Activated CD4-positive, alpha-beta T cell treated with anti-CD3 and anti-CD28 coated beads, Interleukin-2, amount 50 U/mL, for 48 hours (primary cell): ENCODE measurements at places on chromosomes 4 and X.
A peak's percentile ranks its signal among the peaks of the same experiment; 100 is the strongest.

- DNase-seq, result no peak
Measured at GRCh38 chr4:113694008-113694407, 67.5 kb downstream of the CAMK2D start.

- DNase-seq, result no peak
Measured at GRCh38 chr4:159049780-159050375, 53.0 kb upstream of the RAPGEF2 start.

DNA sequence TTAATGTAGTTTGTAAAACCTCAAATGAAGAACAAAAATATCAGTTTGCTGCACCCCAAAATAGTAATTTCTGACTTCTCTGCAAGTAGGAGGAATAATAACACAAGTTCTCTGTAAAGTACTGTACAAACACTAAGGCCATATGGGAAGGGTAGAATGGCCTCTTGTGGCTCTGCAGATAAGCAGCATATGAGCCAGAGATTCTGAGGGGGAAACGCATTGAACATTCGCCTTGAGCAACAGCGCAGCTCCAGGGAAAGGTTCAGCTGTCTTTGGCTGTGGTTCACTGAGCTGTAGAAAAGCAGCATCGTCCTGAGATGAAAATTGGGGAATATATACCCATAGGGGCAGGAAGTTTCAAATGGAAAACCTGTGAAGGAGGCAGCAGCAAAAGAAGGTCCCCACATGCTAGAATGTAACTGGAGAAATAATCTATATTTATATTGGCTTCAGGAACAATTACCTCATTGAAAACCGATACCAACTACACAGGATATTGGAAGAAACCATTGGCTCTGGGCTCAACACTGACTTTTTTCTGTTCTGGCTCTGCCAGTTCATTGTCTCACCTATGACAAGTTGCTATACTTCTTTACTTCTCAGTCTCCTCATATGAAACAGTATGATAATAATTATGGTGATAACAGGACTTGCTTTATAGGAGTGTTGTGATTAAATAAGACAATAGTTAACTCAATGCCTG, 357.6 kb upstream of the CPEB2 start:
- no peak for DNase-seq

DNA sequence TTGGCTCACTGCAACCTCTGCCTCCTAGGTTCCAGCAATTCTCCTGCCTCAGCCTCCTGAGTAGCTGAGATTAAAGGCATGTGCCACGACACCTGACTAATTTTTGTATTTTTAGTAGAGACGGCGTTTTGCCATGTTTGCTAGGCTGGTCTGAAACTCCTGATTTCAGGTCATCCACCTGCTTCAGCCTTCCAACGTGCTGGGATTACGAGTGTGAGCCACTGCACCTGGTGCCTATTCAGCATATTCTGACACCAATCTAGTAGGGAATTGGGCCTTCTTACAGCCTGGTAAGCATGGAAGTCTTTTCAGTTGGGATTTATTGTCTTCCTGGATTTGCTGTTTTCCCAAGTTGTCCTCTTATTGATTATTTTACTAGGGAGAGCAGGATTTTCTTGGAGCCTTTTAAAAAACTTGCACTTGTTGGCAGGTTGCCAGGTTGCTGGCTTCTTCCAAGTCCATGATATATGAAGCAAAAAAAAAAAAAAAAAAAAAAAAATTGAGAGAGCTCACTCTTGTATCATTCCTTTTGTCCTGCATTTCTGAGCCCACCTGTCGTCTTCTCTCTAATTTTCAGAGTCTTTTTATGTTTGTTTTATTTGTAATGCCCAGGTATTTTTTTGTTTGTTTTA, 43.7 kb downstream of the TMPRSS11E start:
- DNase-seq, result no peak

GRCh38 chr4:184019076-184019475, 114.0 kb downstream of the STOX2 start:
- DNase-seq, result no peak

DNA sequence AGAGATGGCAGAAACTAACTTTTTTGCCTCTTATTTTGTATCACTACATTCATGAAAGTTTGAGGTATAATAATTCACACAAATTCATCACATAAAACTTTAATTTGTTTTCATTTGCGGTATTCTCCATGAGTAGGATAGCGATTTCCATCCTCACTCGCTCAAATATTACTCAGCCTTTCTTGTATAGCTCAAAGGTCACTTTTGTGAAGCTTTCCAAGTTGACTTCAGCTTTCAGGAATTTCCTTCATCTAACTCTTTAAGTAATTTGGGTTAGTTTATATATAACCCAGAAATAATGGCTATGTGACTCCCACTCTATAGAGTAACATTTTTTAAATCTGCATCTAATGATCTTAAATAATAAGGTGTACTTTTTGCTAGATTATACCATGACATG, 314.4 kb downstream of the IL1RAPL1 start:
- no peak for DNase-seq

DNA sequence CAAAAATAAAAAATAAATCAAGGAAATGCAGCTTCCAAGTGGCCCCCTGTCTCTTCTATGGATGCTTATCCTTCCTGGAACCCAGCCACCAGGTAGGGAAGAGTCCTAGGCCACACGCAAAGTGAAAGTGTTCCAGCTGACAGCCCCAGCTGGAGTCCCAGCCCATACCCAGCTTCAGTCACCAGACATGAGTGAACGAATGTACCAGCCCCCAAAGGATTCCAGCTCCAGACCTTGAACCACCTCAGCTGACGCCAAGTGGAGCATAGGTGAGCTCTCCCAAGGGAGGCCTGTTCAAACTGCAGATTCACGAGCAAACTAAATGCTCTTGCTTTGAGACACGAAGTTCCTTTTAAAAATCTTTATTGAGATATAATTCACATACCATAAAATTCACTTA, 62.0 kb downstream of the BCOR start:
- DNase-seq, result no peak

DNA sequence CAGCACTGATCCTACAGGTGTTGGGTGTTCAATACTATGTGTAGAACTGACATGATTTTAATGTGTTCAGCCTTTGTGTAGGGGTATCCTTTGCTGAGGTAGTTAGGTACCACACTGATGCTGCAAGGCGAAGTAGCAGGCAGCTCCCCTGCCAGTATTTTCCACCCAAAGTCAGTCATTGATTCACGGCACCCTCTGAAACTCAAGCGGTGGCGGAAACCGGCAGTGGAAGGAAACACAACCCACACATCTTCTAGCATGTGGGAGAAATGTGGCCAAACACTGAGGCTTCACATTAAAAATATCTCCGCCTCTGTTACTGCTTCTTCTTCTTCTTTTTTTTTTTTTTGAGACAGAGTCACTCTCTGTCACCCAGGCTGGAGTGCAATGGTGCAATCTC, 126.3 kb downstream of the AASDH start:
- peak; percentile 58 for DNase-seq

DNA sequence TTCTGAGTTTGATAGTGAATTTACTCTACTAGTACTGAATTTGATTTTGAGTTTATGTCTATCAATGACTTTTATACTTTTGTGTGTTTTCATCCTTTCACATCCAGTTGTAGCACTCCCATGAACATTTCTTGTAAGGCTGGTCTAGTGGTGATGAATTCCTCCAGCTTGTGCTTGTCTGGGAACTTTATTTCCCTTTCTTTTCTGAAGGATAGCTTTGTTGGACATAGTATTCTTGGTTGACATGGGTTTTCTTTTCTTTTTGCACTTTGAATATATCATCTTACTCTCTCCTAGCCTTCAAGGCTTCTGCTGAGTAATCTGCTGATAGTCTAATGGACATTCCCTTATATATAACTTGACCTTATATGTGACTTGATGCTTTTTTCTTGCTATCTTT, 32.5 kb upstream of the IL2 start:
- DNase-seq, result no peak

DNA sequence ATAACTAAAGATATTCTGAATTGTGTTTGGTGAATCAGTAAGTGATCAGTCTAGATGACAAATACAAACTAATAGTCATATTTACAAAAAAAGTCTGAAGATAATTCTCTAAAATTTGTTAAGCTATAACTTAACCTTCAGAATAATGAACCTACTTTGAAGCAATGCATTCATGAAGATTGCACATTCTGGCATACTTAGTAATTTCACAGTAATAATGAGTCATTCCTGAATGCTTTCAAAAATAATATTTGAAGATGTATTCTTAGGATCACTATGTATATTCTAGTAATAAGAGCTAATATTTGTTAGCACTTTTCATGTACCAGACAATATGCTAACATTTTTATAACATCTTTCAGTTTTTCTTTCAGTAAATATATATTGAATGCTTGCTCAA, 756.7 kb upstream of the SLIT2 start:
- DNase-seq, result no peak

- no peak for DNase-seq
Measured at GRCh38 chrX:81206476-81206875, 4.6 kb downstream of the SH3BGRL start.

- no peak for DNase-seq
Measured at GRCh38 chr4:3573131-3573530, 40.9 kb upstream of the LRPAP1 start.

GRCh38 chr4:70768301-70768948, 46.7 kb downstream of the RUFY3 start:
- no peak for DNase-seq

DNA sequence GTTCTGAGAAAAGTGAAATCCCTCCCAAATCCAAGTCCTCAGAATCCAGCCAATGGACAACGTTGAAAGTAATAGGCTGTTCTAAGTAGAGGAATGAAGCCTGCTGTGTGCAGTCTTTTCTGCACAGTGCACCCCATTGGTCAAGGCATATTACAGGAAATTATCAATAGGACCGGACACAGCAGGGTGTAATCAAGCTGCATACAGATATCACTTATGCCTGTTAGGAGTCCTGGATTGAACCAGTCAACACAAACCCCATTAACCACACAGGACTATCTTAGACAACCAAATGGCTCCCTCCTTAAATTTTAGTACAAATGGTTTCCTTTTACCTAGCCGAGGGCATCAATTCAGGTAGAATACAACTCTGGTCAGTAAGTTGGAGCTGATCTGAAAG, 34.2 kb upstream of the MAGEA8 start:
- DNase-seq, result no peak

- DNase-seq, result peak; percentile 63
Measured at GRCh38 chr4:142126890-142127497, 490.6 kb downstream of the IL15 start.

GRCh38 chrX:112083624-112084326, 1.2 kb upstream of the TRPC5 start:
- DNase-seq, result no peak

DNA sequence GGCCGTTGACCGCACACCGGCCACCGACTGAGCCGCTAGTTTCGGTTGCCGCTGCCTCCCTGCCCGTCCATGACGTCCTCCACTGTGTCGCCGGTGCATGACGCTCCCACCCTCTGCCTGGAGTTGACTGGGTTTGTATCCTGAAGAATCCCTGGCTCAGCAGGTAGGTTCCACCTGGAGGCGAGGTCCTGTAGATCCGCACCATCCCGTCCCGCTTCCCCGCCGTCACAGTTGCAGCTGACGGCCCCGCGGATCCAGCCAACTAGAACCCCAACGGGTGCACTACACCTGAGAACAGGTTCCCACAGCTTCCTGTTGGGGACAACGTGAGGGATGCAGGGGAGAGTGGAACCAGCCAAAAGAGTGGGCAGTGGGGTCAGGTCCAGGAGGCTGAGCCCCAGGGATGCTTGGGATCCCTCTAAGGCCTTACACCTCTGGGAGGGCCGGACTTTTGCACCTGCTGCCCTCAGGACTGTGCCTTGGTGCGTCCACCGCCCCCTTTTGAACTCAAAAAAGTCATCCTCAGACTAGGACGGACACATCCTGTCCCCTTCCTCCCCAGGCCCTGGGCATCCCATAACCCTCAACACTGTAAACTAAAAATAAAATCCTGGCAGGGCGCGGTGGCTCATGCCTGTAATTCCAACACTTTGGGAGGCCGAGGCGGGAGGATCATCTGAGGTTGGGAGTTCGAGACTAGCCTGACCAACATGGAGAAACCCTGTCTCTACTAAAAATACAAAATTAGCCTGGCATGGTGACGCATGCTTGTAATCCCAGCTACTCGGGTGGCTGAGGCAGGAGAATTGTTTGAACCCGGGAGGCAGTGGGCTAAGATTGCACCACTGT, 1.1 kb upstream of the SLBP start:
- no peak for DNase-seq

- no peak for DNase-seq
Measured at GRCh38 chrX:115452251-115452650, 108.7 kb upstream of the PLS3 start.

DNA sequence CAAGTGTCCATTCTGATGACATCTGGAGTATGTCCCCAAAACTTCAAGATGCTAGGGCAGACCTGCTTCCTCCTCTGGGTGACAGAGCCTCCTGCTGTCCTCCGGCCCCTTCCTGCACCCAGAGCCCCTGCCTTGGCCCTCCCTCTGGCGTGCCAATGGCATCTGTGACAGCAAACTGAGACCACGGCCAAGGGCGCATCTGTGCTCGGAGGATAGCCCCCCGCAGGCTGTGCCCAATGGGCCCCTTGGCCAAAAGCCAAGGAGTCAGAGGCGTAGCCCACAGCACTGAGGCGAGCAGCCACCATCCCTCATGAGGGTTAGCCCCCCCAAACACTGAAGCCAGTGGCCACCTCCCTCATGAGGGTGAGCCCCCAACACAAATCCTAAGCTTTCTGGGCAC, 7.9 kb downstream of the LRPAP1 start:
- DNase-seq, result no peak

DNA sequence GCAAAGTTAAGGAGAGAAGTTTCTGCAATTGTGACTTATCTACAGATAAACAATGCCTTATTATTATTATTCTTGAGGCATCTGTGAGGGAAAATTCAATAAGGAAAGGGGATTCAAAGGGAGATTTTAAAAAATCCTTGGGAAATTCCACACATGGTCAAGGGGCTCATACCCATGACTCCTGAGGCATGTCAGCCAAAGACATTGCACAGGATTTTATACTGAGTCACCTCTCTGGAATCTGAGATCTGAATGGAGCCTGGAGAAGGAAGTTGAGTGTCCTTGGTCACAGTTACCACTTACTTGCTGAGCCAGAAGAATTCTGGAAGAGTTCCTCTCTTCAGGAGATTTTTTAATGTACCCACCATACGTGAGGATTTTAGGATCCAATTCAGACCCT, 14.4 kb upstream of the CXCL8 start:
- no peak for DNase-seq

DNA sequence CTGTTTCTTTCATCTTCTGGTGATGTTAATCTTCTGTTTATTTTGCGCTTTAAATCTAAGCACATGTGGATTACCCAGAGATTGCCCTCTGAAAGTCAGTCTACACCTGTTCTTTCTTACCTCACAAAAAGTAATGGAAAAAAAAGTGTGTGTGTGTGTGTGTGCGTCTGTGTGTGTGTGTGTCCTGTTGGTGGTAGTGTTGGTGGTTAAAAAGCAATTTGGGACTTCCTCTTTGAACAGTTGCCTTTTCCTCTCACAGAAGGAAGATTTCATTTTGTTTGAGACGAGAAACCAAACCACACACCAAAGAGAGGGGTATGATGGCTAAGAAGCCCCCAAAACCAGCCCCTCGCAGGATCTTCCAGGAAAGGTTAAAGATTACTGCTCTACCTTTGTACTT, at the start of gene STAP1:
Gene STAP1 (plus strand): TSS at position 235 of the 400 bp plus-strand sequence. CDS start 83 bp downstream, at position 318.
- no peak for DNase-seq

DNA sequence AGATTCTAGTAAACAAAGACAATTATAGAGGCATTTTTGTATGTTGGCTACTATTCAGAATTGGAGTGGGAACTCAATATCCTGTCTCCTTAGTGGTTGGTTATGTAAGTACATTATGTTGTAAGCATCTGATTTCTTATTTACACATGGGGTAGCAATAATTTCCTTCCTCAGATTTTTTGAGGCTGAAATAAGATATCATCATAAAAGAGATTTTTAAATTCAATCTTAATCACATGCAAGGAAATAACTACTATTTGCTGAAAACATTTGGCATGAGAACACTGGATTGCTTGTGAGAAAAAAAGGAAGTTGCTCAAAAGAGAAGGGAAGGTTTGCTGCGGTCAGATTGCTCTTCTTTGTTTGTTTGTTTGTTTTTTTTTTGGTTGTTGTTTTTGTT, 437.7 kb upstream of the HS3ST1 start:
- no peak for DNase-seq
